CD4-positive, alpha-beta T cell treated with Interleukin-2 at 100 ng/mL for 4 hours (primary cell): ENCODE measurements at places on chromosomes 7 and 10.

DNA sequence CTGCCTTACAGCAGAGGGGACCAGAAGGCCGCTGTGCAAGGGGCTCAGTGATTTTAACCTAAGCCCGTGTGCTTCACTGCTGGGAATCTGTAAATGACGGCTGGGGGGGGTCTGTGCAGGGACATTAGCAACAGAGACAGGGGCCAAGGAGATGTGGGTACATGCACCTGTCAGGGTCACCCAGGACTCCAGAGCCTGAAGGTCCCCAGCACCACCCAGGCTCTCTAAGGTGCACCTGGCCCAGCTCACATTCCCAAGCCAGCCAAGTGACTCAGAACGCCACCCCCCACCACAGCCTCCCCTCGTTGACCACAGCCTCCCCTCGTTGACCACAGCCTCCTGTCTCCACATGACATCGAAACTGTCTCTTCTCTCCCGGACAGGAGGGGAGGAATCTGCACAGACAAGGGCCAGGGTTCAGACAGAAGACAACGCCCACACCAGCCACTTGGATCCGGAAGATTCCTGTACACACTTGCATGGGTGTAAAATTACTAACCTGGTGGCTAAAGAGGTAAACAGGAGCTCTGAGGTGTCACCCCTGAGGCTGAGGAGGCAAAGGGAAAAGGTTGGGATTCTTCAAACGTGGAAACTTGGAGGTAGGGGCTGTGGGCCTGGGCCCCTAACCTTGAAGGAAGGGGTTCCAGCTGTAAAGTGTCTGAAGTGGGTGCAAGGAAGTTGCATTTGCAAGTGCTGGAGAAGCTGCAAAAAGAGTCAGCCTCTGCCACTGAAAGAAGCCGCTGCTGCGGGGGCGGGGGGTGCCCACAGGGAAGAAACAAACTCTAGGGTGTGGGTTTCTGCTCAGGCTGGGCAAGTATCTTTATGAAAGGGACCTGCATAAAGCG is 27.0 kb downstream of the CALML3 start:
- DNase-seq = peak; percentile 7

GRCh38 chr7:139645572-139646523 is 122.4 kb downstream of the CLEC2L start:
- DNase-seq = peak; percentile 81

DNA sequence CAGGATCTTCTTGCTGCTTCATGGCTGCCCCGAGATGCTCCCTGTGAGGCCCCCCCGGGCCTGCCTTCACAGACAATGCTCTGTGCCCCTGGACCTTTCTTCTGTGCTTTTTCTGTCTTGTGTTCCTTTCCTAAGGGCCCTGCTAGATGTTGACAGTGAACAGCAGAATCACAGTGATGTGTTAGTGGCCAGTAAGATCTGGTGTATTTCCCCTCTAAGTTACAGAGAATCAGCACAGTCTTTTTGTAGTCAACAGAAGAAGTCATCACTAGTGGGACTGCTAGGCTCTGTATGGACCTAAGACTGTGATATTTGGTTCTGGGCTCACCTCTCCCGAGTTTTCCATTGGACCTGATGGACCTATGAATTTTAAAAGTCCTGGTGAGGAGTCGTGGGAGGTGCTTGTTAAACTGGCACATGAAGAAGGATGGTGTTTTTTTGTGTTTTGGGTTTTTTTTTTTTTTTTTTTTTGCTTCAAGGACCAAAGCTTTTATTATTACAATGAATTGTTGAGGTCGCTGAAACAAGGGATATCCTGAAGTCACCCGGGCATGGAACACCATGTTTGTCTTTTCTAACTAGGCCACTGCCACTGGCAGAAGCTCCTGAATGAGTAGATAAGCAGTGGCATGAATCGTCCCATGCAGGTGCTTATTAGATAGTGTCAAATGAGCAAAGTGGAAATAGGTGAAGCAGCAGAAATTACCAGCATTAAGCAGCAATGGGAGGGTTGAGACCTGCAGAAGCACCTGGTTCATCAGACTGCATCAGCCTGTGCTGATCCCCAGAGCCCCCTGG is 194.8 kb downstream of the CELF2 start:
- DNase-seq = no peak

DNA sequence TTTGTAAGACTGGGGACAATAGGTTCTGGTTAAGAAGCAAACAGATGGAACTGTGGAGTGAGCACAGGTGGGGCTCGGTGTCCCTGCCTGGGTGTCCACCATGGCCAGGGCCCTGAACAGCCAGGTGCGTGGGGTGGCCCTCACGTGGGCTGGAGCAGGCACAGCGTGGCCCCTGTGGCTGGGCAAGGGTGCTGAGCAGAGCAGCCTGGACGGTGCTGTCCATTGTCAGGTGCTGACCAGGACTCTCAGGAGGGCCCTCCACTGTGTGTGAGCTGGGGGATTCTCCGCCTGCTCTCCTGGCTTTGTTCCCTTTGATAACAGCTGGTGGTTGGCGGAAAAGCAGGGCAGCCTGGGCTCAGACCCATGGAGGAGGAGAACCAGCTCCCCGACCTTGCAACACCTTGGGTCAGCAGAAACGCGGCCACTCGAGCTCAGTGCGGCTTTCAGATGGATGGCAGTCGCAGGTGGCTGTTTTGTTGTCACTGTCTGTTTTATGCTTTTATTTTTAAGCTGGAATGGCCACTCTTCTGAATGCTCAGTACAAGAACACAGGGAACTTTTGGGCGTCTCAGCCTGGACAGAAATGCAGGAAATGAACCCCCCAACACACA is 273.9 kb upstream of the ADARB2 start:
- DNase-seq = no peak

- no peak for DNase-seq
Observed at GRCh38 chr10:109821672-109822071, 101.6 kb downstream of the XPNPEP1 start.

DNA sequence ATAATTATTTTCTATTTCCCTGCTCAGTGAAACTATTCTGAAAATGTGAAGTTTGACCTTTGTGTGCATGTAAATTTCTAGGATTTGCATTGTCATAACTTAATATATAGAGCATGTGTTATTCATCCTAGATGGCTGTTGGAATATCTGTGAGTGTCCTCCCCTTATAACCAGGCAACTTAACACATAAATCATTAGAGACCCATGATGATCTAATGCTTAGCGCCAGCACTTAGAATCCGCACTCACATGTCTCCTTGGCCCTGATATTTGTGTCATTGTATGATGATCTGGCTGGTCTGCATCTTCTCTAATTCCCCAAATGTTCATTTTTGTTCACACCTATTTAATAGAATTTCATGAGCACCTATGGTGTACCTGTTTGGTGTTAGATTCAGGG is 1354.5 kb downstream of the XPNPEP1 start:
- DNase-seq = no peak

GRCh38 chr10:99815621-99816020 is 33.2 kb downstream of the ABCC2 start:
- DNase-seq = no peak

DNA sequence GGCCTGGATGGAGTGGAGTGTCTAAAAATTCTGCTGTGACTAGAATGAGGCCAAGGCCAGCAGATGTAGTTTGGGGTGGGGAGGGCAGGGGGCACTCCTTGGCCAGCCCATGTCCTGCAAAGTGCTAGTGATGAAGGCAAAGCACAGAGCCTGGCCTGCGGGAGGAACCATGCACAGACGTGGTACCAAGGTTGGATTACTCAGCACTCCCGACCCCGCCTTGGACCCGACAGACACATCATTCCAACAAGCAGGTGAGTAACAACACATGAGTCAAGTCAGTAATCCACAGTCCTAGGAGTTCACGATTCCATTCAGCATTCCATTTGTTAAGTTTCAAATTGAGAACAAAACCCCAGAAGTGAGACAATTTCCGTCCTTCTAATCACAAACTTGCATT is 317.3 kb downstream of the TCERG1L start:
- no peak for DNase-seq

DNA sequence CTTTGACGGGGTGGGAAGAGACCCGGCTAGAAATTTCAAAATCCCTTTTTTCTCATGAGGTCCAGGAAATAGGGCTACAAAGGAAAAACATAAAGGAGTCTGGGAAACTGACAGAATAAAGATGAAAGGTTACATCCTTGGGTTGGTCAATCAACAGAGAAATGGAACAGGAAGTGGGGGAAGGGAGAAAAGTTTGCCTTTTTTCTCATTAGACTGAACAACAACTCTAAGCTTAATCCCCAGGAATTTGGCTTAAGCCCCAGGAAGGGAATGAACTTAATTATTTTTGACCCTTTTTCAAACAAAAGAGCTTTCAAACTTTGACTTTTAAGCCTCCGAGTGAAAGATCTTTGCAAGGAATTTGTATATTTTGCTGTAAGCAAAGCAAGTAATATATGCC is 32.7 kb downstream of the LGI1 start:
- no peak for DNase-seq

DNA sequence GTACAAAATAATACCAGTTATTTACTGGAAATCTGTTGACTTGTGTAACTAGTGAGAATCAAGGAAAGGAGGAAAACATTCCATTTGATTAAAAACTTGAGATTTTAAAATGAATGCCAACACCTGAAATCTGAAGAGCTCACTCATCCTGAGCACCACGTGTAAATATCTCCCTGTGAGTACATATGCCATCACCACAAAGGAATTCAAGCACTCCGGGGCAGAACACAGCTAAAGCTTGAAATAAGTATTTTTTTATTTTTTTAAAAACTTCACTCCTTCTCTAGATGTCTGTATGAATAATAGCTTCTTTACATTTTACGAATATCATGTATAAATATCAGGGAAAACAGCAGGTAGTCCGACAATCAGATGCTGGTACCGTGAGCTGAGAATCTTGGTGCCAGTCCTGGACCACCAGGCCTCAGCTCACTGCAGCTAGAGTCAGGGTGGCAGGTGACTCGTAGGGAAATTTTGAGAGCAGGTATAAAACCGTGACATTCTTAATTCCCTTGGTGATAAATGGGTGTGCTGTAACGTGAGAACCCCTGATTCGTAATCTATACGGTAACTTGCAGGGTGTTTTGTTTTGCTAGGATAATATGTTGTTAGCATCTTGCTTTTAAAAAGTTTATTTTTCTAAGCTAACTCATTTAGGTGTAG is 12.7 kb downstream of the LMTK2 start:
- DNase-seq = no peak
